ENCODE measurements at places on chromosomes 2 and 18.
A peak's percentile ranks its signal among the peaks of the same experiment; 100 is the strongest.

GRCh38 chr2:101949304-101949703 lies 42.5 kb upstream of the IL1R2 start:
- peak; percentile 26 for DNase-seq

DNA sequence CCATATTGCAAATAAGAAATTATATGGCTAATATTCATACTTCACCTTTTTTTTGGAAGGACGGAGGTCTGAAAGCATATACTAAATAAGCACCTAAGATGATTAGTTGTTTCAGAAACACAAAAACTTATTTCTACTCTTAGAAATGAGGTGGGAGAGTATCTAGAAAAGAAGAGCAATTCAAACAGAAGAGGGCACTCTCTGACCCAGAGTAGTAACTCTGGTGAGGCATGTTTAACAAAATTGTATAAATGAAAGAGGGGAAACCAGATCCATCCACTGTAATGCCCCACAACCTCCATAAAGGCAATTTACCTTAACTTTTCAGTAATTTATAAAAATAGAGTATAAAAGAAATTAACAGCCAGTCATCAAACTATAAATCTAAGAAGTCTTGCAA lies 669.6 kb upstream of the VRK2 start:
- DNase-seq = no peak

DNA sequence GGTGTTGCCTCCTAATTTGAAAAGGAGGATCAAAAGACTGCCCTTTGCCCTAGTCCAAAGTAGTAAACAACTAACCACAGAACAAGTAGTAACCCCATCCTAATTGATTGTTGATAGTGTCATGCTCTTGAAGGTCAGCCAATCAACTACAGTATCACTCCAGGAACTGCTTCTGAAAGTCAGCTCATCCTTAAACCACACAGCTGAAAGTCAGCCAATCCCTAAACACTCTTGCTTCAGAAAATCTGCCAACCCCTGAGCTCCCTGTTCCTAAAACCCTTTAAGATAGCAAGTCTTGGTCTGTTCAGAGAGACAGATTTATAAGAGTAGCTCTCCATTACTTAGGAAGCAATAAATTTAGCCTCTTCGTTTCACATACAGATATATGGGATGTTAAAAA lies 51.6 kb upstream of the CPO start:
- no peak for DNase-seq

GRCh38 chr2:11156396-11157075 lies 1.3 kb downstream of the SLC66A3 start:
- DNase-seq = no peak

GRCh38 chr2:57313678-57314077 lies 732.9 kb upstream of the VRK2 start:
- DNase-seq = no peak

DNA sequence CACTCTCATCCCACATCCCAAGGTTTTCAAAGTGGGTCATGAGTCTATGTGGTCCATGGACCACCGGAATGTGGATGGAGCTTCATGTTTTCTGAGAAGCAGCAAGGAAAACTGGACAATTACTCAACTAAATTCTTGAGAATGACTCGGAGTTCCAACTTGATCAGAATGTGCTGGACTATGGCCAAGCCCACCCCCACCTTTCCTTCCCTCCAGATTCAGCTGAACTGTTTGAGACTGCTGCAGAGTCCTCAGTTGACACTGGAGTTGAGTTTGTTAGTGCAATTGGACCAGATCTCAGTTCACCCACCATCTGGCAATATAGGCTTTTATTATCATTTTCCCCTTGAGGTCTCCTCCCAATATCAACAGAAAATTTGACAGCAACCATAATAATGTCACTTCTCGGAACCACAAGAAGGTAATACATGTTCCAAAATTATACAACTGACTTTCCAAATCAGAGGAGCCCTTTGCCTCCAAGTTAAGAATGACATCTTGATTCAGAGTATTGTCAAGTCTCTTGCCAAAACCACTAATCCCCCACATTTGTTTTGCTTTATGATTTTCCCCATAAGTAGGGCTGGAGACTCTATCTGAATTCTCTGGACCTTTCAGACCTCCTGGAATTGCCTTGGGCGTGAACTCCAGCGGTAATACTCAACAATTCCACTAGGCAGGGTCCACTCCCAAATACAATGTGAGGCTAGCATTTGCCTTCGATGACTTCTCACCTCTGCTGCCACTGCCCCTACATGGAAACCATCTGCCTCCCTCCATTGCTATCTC lies 8.8 kb downstream of the COL4A4 start:
- DNase-seq = no peak

DNA sequence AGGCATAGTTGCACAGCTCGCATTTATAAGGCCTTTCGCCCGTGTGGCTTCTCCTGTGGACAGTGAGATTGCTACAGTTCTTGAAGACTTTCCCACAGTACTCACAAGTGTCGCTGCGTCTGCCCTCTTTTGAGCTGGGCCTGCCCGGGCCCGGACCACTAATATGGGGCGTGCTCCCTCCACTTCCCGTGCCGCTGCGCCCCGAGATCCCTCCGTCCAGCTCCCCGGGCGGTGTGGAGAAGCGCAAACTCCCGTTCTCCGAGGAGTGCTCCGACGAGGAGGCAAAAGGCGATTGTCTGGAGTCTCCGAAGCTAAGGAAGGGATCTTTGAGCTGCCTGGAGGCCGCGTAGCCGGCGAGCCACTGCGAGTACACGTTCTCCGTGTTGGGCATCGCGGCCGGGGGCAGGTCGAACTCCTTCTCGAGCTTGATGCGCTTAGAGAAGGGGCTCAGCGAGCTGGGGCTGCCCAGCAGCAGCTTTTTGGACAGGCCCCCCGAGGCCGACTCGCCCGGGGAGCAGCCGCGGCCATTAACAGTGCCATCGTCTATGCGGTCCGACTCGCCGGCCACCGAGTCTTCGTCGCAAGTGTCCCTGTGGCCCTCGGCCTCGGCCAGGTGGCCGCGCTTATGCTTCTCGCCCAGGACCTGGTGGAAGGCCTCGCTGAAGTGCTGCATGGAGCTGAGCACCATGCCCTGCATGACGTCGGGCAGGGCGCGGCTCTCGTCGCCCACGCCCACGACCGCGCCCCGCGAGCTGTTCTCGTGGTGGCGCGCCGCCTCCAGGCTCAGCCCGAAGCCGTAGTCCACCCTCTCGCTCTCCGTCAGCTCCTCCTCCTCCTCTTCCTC lies 92.7 kb downstream of the BCL11A start:
- DNase-seq = no peak

GRCh38 chr2:112154246-112155117 lies 16.3 kb downstream of the FBLN7 start:
- DNase-seq = no peak

GRCh38 chr2:158391876-158392275 lies 64.7 kb downstream of the CCDC148 start:
- DNase-seq = peak; percentile 58

DNA sequence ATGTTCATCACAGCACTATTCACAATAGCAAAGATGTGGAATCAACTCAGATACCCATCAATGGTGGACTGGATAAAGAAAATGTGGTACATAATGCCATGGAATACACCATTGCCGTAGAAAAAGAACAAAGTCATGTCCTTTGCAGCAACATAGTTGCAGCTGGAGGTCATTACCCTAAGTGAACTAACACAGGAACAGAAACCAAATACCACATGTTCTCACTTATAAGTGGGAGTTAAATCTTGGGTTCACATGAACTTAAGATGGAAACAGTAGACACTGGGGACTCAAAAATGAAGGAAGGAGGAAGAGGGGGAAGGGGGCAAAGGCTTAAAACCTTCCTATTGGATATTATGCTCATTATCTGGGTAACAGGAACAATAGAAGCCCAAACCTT lies 228.1 kb upstream of the RAB6C start:
- DNase-seq = no peak

DNA sequence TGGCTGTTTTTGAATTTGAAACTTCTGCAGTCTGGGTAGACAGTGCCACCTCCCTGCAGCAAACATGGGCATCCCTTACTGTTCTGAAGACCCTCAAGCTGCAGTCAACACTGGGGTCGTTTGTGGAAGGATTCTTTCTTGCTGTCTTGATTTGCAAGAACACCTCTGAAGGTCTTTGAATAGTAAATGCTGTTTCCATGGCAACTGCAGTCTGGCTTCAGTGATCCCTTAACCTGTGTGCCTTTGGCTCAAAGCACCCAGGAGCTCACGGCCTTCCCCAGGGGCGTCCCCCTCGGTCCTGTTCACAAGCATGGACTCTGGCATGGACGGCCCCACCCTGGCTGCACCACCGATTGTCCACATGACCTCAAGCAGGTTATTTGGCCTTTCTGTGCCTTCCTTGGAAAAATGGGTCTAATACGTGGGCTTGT lies 38.3 kb downstream of the LRRFIP1 start:
- DNase-seq = no peak

DNA sequence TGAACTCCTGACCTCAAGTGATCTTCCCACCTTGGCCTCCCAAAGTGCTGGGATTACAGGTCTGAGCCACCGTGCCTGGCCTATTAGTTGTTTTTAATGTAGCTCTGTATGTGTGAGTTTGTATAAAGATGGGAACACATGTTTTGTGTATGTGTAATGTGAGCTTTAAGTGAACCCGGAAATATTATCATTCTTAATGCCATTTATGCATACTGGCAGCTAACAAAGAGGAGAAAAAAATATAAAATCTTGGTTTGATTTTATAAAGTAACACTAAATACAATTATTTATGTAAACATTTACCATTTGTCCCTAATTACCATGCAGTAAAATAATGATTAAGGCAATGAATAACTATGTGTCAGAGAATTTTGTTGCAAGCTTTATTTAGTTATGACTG lies 9.1 kb upstream of the CKAP2L start:
- no peak for DNase-seq

All from epithelial cell of prostate (primary cell).